ENCODE measurements at places on chromosomes 13 and 19. TPM values are rescaled to one million over a fixed set of nuclear protein-coding genes. Genes with fewer than 3 reads are reported as not detected.

SIGLEC10 gene
- not detected for total RNA-seq

TRPM4 gene
- total RNA-seq: 40.6 TPM

ATP4A gene
- total RNA-seq: not detected

ZNF266 gene
- total RNA-seq: 16.7 TPM

ACER1 gene
- total RNA-seq: not detected

LILRB4 gene
- not detected for total RNA-seq

PRX gene
- total RNA-seq: 1.7 TPM

KLF1 gene
- total RNA-seq: not detected

VSTM2B gene
- not detected for total RNA-seq

KIR2DL1 gene
- not detected for total RNA-seq

IL4I1 gene
- 9.1 TPM for total RNA-seq

ZNF728 gene
- total RNA-seq: not detected

ZNF563 gene
- 1.1 TPM for total RNA-seq

LHB gene
- total RNA-seq: not detected

GPR12 gene
- total RNA-seq: not detected

B3GNT8 gene
- total RNA-seq: 7.6 TPM

CYP2A7 gene
- total RNA-seq: not detected

NLRP5 gene
- not detected for total RNA-seq

ANKRD24 gene
- 0.18 TPM for total RNA-seq

CEACAM7 gene
- total RNA-seq: not detected

SPINT2 gene
- total RNA-seq: 46.6 TPM

CLC gene
- not detected for total RNA-seq

CEACAM6 gene
- not detected for total RNA-seq

CABP5 gene
- total RNA-seq: not detected

TYROBP gene
- not detected for total RNA-seq

KPNA3 gene
- 60.4 TPM for total RNA-seq

PRDX2 gene
- 255 TPM for total RNA-seq

PLPP2 gene
- total RNA-seq: 27.9 TPM

RCBTB1 gene
- 23.8 TPM for total RNA-seq

IGSF23 gene
- not detected for total RNA-seq

PTPRH gene
- 1.00 TPM for total RNA-seq

SLC7A1 gene
- 81.2 TPM for total RNA-seq

CYP4F11 gene
- total RNA-seq: not detected

ZNF829 gene
- 1.3 TPM for total RNA-seq

FGF22 gene
- not detected for total RNA-seq

LILRA1 gene
- not detected for total RNA-seq

PSG7 gene
- total RNA-seq: not detected

PSG4 gene
- not detected for total RNA-seq

PCDH20 gene
- not detected for total RNA-seq
